HCT116 (cell line): ENCODE measurements at places on chromosomes 2 and 18. TPM values are rescaled to one million over a fixed set of nuclear protein-coding genes. Genes with fewer than 3 reads are reported as not detected.
A peak's percentile ranks its signal among the peaks of the same experiment; 100 is the strongest.

Gene BUB1
- 80.2 TPM for total RNA-seq

Gene SMAD7
- total RNA-seq = 7.2 TPM

Gene GKN2
- not detected for total RNA-seq

Gene CPLX4
- total RNA-seq = not detected

Gene TMEM198
- 2.1 TPM for total RNA-seq

Gene ZNF519
- 6.5 TPM for total RNA-seq

Gene CAPN10
- total RNA-seq = 40.7 TPM

Gene SP9
- 0.69 TPM for total RNA-seq

Gene INO80D
- total RNA-seq = 14.4 TPM

Gene DYSF
- total RNA-seq = 0.89 TPM

- DNase-seq = peak; percentile 39
These were observed 22.4 kb downstream of the CRYGD start for GRCh38 chr2:208101716-208102631.

GRCh38 chr2:230949966-230950873 is 25.2 kb upstream of the GPR55 start:
- no peak for DNase-seq

DNA sequence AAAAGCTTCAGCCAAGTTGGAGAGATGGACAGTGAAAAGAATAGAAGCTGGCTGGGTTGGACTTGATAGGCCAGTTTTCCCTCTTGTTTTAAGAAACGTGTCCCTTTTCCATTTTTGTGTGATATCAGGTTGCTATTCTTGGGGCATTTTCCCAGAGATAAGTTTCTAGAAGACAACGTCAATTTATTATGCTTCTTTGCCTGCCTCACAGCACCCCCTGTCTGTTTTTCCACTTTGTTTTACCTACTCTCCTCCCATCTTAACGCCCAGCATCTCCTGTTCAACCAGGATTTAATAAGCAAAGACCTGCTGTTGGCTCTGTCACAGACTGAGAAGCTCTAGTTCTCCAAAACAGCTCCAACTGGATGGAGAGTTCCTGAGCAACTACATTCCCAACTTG is 317.8 kb upstream of the ZNF521 start:
- DNase-seq = no peak

DNA sequence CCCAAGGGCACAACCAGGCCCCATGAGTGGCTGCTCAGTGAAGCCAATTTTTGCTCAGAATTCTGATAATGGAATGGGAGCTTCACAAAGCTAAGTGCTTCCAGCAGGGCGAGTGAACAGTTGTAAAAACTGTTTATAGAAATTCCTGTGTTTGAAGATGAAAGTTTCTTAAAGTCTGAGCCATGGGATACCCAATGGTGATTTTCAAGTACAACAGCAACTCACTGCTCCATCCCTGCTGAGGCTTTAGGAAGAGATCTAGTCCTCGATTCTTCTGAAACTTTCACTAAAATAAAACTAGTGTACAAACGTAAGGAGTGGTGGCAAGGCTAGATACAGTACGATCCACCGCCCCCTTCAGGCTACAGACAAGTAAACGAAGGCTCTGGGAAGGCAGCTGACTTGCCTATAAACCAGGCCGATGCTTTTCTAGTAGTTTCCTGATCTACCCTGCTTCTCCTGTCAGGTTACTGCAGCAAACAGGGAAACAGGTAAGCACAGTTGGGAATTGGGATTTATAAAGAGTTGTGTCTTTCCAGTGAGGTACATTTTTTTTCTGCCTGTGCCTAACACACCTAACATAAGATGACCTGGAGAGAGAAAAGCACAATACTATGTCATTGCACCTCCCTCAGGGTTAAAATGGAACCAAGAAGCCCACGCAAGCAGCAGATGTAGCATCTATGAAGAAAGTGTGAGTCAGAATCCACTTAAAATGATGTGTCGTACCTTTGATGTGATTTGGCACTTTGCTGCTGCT is 108.7 kb downstream of the UXS1 start:
- DNase-seq = no peak

- DNase-seq = no peak
These were observed 131.4 kb downstream of the SEPTIN10 start for GRCh38 chr2:109482361-109482861.

- no peak for DNase-seq
These were observed 16.6 kb downstream of the MCFD2 start for GRCh38 chr2:46899053-46899452.

DNA sequence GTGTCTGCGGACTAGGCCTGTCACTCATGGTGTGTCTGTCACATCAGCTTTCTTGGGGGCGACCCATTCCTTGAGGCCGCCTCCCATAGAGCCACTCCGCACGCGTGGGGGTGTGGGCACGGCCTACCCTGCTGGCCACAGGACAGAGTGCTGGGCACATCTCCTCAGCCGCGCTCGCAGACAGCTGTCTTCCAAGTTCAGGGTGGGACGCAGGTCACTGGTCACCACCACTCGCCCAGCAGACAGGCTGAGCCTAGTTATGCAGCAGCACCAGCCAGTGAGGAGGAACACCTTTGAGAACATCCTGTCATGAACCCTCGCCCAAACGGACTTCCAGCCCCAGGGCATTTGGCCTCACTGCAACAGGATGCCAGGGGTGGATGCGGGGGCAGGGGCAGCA is 30.8 kb upstream of the BIN1 start:
- DNase-seq = no peak

- no peak for DNase-seq
These were observed 264.9 kb upstream of the CCDC68 start for GRCh38 chr18:55224086-55224625.

DNA sequence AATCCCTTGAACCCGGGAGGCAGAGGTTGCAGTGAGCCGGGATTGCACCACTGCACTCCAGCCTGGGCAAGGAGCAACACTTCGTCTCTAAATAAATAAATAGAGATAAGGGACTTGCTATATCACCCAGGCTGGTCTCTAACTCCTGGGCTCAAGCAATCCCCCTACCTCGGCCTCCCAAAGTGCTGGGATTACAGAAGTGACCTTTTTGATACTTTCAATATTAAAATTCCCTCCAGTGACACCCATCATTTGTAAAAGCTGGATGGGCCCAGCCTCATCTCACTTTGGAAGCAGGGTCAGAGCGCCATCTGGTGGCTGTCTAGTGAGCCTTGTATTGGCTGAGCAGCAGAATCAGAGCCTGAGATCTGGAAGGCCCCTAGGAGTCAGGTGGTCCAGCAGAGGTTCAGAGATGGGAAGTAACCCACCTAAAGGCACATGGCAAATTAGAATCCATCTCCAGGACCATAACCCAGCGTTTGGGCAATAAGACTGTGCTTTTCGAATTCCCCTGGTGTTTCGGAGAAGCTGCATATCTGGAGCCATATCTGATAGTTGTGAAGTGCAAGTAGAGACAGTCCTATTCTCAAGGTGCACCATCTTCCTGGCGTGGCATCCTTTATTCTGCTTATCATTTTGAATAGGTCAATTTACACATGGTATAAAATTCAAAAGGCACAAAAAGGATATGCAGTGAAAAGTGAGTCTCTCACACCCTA is 18.3 kb upstream of the SLC35F6 start:
- DNase-seq = peak; percentile 72

DNA sequence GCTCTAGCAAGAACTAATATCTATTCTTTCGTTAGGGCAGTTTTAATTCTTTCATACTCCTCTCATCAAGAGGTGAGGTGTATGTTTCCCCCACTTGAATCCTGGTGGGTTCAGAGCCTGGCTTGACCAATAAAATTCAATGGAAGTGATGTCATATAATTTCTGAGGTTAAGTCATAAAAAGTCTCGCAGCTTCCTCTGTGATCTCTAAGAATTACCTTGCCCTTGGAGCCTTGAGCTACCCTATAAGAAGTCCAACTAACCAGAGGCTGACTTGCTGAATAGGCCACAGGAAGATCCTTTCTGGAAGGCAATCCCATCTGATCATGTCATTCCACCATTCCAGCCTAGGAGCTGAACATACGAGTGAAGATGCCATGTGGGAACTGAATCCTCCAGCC is 26.1 kb upstream of the INO80D start:
- DNase-seq = no peak

GRCh38 chr2:77101796-77102452 is 420.3 kb downstream of the LRRTM4 start:
- DNase-seq = no peak

DNA sequence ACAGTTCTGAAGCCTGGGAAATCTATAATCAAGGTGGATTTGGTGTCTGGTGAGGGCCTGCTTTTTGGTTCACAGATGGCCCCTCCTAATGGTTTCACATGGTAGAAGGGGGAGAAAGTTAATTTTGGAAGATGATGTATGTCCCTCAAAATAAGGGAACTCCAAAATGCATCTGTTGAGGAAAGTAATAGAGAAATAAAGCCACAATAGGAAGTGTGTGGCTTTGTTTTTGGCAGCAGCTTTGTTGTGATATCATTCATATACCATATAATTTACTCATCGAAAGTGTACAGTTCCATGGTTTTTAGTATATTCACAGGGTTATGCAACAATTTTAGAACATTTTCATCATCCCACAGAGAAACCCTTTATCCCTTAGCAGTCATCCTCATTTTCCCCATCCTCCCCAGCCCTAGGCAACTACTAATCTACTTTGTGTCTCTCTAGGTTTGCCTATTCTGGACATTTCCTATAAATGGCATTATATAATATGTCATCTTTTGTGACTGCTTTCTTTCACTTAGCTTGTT is 274.0 kb upstream of the FAM98A start:
- DNase-seq = no peak

DNA sequence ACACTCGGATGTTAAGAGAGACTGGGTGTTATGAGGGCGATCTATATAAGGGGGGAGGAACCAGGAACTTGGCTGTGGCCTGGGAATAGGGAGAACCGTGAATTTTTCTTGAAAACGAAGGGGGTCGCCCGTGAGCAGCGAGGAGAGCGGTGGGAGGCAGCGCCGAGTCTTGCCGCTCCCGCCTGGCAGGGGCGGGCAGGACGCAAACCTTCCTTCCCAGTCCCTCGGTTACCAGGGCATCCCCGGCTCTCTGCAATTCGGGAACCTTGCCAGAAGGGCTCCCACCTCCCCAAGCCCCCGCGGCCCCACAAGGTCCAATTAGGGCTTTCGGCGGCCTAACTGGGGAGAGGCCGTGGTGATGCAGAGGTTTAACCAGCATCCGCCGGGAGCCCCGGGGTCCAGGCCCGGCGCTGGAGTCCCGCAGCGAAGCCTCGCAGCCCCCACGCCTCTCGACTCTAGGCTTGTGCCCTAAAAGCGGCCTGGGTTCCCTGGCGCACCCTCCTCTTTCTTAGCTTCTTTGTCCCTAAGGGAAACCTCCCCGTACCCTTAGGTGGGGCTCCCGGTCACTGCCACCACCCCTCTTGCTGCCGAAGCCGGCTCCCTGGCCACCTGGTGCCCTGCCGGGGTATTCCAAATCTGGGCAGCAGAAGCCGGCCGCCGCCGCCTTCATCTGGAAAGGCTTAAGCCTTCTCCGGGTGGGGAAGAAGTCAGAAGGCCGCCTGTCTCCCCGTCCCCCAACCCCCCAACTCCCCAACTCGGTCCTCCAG is 680 bp upstream of the FHOD3 start:
- peak; percentile 40 for DNase-seq

GRCh38 chr2:120381661-120382060 is 35.7 kb downstream of the INHBB start:
- DNase-seq = no peak

- DNase-seq = no peak
These were observed 9.6 kb downstream of the PPP1R1C start for GRCh38 chr2:181995289-181995688.

DNA sequence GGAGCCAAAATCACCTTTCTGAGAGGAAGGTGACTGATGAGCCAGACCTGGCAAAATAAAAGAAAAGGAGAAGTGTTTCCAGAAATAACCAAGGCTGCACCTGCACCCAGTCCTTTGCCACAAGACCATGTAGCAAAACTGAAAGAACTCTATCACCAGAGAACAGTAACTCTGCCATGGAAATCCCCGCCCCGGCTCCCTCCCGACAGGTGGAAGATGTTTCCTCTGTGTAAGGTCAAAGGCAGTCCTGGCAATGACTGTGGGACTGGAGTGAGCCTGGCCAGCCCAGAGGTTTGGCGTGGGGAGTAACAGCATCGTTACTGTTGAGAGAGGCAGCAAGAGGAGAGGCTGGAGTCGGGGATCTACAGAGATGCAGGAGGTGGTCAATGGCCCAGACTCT is 42.3 kb downstream of the SPRED2 start:
- no peak for DNase-seq

GRCh38 chr2:229107601-229108000 is 163.5 kb downstream of the PID1 start:
- DNase-seq = no peak

DNA sequence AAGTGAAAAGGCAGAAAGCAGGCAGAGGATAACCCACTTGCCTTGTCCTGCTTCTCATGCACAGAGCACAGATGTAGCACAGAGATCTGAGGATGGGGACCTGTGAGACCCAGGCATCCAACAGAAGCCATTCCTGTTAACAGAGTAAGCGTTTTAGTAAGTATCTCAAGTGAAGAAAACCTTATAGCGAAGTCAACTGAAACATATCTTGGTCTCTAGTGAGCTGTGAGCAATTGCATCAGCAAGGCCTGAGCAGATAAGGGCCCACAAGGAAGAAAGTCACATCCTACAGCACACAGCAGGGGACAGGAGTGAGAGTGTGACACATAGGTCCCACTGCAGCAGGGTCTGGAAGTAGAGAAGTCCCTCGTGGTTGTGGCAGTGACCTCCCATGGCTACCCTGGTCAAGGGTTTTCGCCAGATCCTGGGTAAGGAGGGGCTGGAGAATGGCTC is 248.7 kb upstream of the TNP1 start:
- no peak for DNase-seq

DNA sequence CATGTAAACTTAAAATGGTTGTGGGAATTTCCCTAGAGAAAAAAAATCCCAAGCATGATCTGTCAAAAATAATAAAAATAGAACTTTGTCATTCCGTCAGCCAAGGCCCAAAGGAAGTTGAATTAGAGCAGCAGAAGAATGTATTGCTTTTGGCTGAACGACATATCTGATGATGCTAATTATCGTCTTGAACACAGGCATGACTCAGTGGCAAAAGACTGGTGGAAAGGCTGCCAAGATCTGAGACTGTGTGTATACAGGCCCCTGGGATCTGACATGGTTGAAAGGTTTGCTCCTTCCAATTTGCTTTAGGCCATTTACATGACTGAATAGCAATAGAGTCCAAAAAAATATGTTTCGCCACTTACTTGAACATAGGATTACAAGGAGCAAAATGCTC is 1057.1 kb upstream of the CRIM1 start:
- no peak for DNase-seq

DNA sequence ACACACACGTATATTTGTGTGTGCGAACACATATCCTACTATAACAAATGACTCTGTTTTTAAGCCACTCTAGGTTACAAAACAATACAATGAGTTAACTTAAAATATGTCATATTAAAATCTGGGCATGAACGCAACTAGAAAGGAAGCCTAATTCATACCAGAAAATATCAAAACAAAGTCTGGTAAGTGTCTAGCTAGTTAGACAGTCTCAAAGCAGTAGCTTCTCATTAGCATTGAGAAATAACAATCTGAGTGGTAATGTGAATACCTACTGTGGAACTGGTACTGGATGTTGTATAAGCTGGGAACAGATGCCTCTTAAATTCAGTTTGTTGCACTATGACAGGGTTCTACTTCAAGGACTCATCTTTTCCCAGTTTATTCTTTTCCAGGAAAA is 32.5 kb upstream of the WIPF1 start:
- DNase-seq = no peak
